ENCODE measurements at places on chromosomes 11 and 22. TPM values are rescaled to one million over a fixed set of nuclear protein-coding genes. Genes with fewer than 3 reads are reported as not detected.

DNA sequence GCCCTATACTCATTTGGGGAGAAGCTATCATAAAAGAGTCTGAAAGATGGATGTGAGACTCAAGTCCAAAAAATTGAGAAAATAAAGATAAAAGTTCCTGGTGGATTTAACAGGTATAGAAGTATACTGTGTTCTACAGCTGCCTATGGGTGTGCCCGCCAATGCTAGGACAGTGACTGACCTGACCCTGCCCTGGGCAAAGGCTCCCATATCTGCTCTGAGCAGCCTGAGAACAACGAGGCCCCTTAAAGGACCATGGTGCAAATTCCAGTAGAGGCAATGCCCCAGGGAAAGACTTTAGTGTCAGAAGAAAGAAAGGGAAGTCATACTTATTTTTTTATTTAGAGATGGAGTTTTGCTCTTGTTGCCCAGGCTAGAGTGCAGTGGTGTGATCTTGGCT, 181.8 kb downstream of the NAV2 start:
- no peak for DNase-seq
- H3K4me1 ChIP-seq, result no peaks in the 10 kb centered on the region
- H3K4me3 ChIP-seq, result no peak overlapping the region
- peaks cover 2% of the 10 kb centered on the region for H3K36me3 ChIP-seq
- H3K27ac ChIP-seq, result no peak overlapping the region

DNA sequence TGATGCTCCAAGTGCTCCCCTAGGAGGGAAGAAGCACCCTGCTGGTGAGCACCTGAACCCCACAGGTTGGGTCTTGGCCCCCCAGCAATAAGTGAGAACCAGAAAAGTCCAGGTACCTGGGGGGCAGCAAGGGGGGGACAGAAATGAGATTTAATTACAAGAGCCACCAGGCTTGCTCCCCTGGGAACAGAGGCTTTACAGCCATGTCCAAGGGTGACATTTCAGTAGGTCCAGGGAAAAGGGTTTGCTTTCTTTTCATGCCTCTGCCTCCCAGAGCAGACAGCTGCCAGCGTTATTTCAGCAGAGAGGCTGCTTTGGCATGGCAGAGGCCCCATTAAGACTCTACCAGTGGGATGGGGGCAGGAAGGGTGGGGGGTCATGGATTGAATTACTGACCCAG, 437.7 kb downstream of the BUD13 start:
- H3K4me1 ChIP-seq, result no peaks in the 10 kb centered on the region
- no peaks in the 10 kb centered on the region for H3K36me3 ChIP-seq
- DNase-seq, result no peak

DNA sequence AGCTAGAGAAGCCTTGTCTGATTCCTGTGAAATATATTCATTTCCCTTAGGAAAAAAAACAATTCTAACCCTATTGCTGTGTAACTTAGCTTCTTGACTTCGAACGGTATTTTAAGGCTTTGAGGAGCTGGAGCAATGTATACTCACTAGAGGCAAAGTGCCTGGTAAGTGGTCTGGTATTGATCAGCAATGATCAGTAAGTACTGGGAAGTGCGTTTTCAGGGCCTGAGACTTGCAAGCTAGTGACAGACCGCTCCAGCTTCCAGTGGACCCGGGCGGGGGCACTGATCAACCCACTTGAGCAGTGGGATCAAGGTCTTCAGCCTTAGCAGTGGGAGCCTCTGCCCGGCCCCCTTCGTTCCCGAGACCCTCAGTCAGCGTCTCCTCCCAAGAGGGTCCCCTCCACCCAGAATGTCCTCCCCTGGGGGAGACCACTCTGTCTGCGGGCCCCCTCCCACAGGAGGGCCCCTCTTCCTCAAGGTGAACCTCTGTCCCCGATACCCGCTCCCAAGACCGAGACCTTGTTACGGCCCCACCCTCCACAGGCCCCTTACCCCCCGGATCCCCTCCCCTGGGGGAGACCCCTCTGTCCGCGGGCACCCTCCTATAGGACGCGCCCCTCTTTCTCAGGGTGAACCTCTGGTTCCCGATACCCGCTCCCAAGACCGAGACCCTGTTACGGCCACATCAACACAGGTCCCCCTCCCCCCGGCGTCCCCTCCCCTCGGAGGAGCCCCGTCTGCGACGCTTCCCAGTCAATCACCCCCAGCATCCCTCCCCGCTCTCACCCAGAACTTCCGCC, 452 bp upstream of the ATXN10 start:
- peak; percentile 10 for DNase-seq
- no peaks in the 10 kb centered on the region for H3K27me3 ChIP-seq
- H3K4me1 ChIP-seq, result peaks cover 3% of the 10 kb centered on the region
- no peaks in the 10 kb centered on the region for H3K36me3 ChIP-seq

SCUBE1 gene
- polyA plus RNA-seq, result 2.6 TPM

Data from small intestine (tissue), 16 donors.